Trophoblast cell (in vitro differentiated cells and primary cell): ENCODE measurements at places on chromosomes 7 and 10.

DNA sequence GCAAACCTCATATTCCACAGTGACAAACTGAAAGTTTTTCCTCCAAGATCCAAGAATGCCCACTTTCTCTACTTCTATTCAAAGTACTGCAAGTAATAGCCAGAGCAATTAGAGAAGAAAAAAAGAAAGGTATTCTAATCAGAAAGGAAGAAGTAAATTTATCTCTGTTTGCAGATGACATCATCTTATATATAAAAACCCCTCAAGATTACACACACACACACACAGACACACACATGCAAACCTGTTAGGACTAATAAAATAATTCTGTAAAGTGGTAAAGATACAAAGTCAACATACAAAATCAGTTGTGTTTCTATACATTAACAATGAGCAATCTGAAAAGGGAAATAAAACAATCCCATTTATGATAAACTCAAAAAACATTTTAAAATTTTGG, 44.7 kb upstream of the AASS start:
- H3K4me3 ChIP-seq, result no peak overlapping the region
- H3K36me3 ChIP-seq, result no peaks in the 10 kb centered on the region
- H3K27me3 ChIP-seq, result no peaks in the 10 kb centered on the region
- no peaks in the 10 kb centered on the region for H3K4me1 ChIP-seq

GRCh38 chr7:46557781-46558180, 636.7 kb upstream of the IGFBP3 start:
- no peaks in the 10 kb centered on the region for H3K4me1 ChIP-seq
- no peak overlapping the region for H3K4me3 ChIP-seq
- no peak overlapping the region for H3K27ac ChIP-seq
- H3K36me3 ChIP-seq, result no peaks in the 10 kb centered on the region
- DNase-seq, result no peak

DNA sequence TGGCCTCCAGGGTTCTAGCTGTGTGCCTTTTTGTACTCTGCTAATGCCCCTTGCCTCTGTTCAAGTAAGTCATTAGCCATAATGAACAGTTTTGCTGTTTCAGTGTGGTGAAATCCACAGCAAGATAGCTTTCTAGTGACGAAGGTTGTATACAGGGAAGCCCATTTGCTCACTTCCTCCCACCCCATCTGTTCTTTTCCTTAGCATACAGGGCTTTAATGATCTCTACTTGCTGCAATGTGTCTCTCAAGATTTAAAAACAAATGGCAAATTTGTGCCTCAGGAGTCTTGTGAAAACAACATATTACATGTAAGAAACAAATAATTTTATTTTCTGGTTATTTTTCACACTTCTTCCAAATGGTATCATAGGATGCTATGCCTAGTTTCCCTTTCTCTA, 243.2 kb downstream of the CDK14 start:
- H3K27ac ChIP-seq, result no peak overlapping the region
- H3K27me3 ChIP-seq, result no peaks in the 10 kb centered on the region
- H3K36me3 ChIP-seq, result no peaks in the 10 kb centered on the region
- H3K4me1 ChIP-seq, result no peaks in the 10 kb centered on the region
- no peak for DNase-seq

DNA sequence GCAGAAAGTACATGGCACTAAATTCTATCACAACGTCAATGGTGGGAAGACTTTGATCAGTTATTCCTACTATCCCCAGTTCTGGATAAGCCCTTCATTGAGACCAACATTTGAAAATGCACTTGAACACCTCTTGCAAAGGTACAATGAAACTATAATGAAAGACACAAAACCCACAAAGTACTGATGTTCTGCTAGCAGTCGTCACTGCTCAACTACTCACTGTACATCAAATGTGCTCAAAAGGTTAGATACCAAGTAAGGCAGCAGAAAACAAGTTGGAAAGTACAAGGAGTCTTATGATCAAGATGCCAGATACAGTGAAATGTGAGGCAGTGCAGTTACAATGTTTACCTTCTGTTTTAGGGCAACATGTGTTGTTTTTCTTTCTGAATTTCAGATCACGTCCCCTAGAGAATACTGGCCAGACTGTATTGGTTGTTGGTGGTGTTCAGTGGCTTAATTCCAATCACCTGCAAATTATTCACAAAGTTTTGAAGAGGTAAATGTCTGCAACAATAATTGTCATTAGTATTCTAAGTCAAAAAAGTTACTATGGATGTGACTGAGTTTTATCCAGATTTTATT, 62.4 kb upstream of the WNT16 start:
- no peaks in the 10 kb centered on the region for H3K36me3 ChIP-seq
- H3K27me3 ChIP-seq, result no peaks in the 10 kb centered on the region
- H3K4me1 ChIP-seq, result no peaks in the 10 kb centered on the region
- DNase-seq, result no peak
- no peak overlapping the region for H3K27ac ChIP-seq
- H3K4me3 ChIP-seq, result no peak overlapping the region

GRCh38 chr7:148162808-148163207, 427.8 kb upstream of the C7orf33 start:
- no peak for DNase-seq
- no peaks in the 10 kb centered on the region for H3K4me1 ChIP-seq
- no peaks in the 10 kb centered on the region for H3K36me3 ChIP-seq
- H3K27me3 ChIP-seq, result no peaks in the 10 kb centered on the region

- no peaks in the 10 kb centered on the region for H3K27me3 ChIP-seq
- DNase-seq, result no peak
- H3K36me3 ChIP-seq, result peaks cover 5% of the 10 kb centered on the region
- H3K4me1 ChIP-seq, result no peaks in the 10 kb centered on the region
- H3K4me3 ChIP-seq, result no peak overlapping the region
Measured at GRCh38 chr10:18532881-18533535, 118.4 kb downstream of the NSUN6 start.

DNA sequence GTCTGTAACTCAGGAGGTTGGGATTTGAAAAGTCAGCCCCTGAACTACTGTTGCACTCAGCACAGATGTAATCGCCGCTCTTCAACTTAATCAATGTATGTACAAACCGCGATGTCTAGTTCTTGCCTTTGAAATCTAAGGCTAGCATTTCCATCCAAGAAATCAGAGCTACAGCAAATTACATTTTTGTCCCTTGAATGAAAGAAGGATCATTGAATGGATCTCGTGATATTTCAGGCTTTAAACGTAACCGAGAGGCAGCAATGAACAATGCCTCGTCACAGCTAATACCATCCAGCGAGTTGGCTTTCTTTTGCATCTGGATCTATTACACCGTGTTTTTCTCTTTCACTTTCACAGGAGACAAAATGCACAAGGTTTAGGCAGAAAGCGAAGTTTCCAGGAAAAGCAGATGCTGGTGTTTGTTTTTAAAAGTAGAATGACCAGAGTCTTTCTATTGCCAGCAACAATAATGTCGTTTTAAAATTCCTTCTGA, 5.5 kb downstream of the SKIDA1 start:
- peak overlapping the region; percentile 1 for H3K27ac ChIP-seq

GRCh38 chr10:78385599-78385998, 351.9 kb downstream of the RPS24 start:
- H3K36me3 ChIP-seq, result no peaks in the 10 kb centered on the region
- H3K4me3 ChIP-seq, result no peak overlapping the region
- DNase-seq, result no peak
- no peak overlapping the region for H3K27ac ChIP-seq
- H3K27me3 ChIP-seq, result no peaks in the 10 kb centered on the region

DNA sequence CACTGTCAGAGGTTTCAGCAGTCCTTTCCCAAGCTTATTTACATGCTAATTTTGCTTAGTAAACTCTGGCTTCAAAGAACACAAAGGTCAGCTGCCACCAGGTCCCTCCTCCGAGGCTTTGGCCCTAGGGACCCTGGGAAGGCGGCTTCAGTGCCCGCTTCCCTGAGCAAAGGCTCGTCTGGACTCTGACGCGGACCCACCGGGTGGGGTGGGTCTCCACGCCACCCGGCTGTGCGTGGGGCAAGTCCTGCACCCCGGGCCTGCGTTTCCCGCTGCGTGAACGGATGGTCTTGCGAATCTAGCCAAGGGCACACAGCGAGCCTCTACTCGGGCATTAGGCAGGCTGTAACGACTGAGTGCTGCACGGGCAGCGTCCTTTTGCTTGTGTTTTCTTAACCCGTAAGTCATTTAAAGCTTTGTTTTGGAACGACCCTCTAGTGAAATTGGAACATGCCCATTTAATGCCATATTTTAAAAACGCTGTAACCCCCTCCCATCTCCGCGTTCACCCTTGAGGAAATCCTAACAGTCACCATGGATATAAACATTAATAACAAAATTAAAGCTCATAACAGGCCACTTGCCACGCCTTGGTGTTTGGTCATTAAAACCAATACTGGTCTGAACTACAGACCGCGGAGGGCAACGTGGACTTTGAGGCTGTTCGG, 828 bp downstream of the BNIP3 start:
- H3K4me3 ChIP-seq, result peak overlapping the region; percentile 90
- peaks cover 10% of the 10 kb centered on the region for H3K27me3 ChIP-seq
- H3K4me1 ChIP-seq, result peaks cover 14% of the 10 kb centered on the region
- no peak for DNase-seq

GRCh38 chr7:37510043-37510634, 61.5 kb upstream of the ELMO1 start:
- H3K27ac ChIP-seq, result no peak overlapping the region
- H3K4me3 ChIP-seq, result no peak overlapping the region
- H3K27me3 ChIP-seq, result no peaks in the 10 kb centered on the region
- H3K4me1 ChIP-seq, result no peaks in the 10 kb centered on the region
- H3K36me3 ChIP-seq, result no peaks in the 10 kb centered on the region

DNA sequence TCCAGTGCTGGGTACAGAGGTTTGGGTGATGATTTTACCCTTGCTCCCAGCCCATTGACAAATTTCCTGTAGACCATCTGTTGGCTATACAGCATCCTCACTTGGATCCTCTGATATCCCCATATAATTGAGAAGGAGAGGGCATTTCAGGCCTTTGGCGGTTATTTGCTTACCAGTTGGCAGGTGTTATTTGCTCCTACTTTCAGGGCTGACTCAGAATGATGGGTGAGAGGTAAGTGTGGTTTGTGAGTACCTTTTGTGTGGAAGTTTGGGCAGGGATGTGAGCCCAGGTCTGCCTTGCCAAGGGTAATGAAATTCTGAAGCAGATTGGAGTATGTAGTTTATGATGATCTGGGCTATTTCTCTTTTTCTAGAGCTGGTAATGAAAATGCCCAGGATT, 93.6 kb downstream of the LRMDA start:
- no peaks in the 10 kb centered on the region for H3K27me3 ChIP-seq
- no peak overlapping the region for H3K4me3 ChIP-seq
- DNase-seq, result no peak
- no peak overlapping the region for H3K27ac ChIP-seq
- H3K36me3 ChIP-seq, result no peaks in the 10 kb centered on the region

DNA sequence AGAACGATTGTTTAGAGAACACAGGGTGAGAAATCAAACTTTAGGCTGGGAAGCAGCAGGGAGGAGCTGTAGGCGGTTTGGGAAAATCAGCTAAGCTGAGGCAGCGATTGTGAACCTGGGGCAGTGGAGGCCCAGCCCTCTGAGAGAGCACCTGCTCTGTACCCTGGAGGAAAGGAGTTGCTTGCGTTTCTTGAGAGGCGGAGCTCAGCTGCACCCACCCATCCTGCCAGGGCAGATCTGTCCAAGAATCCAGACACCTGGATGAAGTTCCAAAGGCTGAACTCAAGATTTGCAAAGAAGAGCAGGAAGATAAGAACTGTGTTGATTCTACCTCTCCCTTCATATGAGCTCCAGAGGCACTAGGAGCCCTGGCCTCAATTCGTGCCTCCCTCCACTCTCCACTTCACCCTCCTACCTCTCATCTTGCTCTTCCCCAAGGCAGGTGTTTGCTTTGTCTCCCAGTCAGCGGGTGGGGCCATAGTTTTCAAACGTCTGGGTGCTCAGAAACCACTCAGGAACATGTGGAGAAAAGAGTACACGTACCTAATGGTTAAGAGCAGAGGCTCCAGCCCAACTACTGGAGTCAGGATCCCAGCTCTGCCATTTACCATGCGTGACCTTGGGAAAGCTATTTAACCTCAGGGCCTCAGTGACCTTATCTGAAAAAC, 21.5 kb upstream of the TMEM213 start:
- no peak for DNase-seq
- peak overlapping the region; percentile 46 for H3K27ac ChIP-seq
- H3K4me1 ChIP-seq, result peaks cover 6% of the 10 kb centered on the region
- H3K36me3 ChIP-seq, result no peaks in the 10 kb centered on the region
- H3K4me3 ChIP-seq, result no peak overlapping the region
- H3K27me3 ChIP-seq, result no peaks in the 10 kb centered on the region

- DNase-seq, result no peak
- H3K27me3 ChIP-seq, result no peaks in the 10 kb centered on the region
- H3K36me3 ChIP-seq, result no peaks in the 10 kb centered on the region
- no peak overlapping the region for H3K4me3 ChIP-seq
Measured at GRCh38 chr10:5356302-5356763, 8.4 kb upstream of the UCN3 start.

DNA sequence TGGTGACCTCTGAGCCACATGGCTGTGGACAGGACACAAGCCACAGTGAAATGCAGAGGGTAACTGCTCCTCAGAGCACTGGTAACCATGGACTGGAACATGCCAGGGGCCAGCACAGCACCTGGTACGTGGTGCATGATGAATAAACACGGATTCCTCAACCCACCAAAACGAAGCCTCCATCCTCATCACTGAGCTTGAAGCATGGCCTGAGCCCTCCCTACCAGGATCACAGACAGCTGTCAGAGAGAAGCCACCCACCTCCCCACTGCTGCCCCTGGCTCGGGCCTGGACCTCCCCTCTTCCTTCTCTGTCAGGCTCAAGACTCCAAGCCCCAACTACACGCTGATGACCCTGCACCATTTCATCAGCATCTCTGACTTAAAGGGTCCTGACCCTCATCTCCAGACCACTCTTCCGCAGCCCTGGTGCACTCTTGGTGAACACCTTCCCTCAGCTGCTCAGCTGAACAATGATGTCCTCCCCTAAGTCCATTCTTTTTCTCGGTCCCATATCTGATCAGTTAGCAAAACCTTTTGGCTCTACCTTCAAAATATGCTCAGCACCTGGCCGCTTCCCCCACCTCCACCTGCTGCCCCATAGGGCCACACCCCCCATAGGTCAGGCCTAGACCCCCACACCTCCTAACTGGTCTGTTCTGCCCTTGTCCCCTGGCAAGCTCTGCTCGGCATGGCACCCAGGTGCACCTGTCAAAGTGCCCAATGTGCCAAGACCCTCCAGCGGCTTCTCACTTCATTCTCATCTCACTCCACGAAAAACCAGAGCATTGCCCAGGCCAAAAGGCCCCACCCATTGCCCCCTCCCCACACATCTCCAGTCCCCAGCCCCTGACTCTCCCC, 141.1 kb downstream of the MAPK8 start:
- no peaks in the 10 kb centered on the region for H3K36me3 ChIP-seq
- H3K4me1 ChIP-seq, result no peaks in the 10 kb centered on the region
- no peak for DNase-seq
- H3K4me3 ChIP-seq, result peak overlapping the region; percentile 10
- no peaks in the 10 kb centered on the region for H3K27me3 ChIP-seq

- no peak overlapping the region for H3K27ac ChIP-seq
- H3K27me3 ChIP-seq, result no peaks in the 10 kb centered on the region
- H3K36me3 ChIP-seq, result no peaks in the 10 kb centered on the region
- no peak for DNase-seq
- no peak overlapping the region for H3K4me3 ChIP-seq
Measured at GRCh38 chr7:84780158-84781124, 406.4 kb downstream of the SEMA3D start.

GRCh38 chr7:4631380-4632179, 50.5 kb upstream of the FOXK1 start:
- no peaks in the 10 kb centered on the region for H3K4me1 ChIP-seq
- H3K36me3 ChIP-seq, result no peaks in the 10 kb centered on the region
- no peak overlapping the region for H3K4me3 ChIP-seq
- H3K27me3 ChIP-seq, result no peaks in the 10 kb centered on the region
- H3K27ac ChIP-seq, result no peak overlapping the region

GRCh38 chr7:83832009-83832408, 183.1 kb upstream of the SEMA3E start:
- H3K4me3 ChIP-seq, result no peak overlapping the region
- H3K36me3 ChIP-seq, result no peaks in the 10 kb centered on the region
- H3K27me3 ChIP-seq, result no peaks in the 10 kb centered on the region
- H3K27ac ChIP-seq, result no peak overlapping the region
